ENCODE measurements at places on chromosomes 1 and 21.

GRCh38 chr21:39631842-39632562, 19.3 kb downstream of the B3GALT5 start:
- no peak for DNase-seq

- DNase-seq, result no peak
Observed at GRCh38 chr1:6288665-6289064, 27.8 kb upstream of the GPR153 start.

GRCh38 chr1:16630661-16631247, 17.4 kb upstream of the NBPF1 start:
- no peak for DNase-seq

DNA sequence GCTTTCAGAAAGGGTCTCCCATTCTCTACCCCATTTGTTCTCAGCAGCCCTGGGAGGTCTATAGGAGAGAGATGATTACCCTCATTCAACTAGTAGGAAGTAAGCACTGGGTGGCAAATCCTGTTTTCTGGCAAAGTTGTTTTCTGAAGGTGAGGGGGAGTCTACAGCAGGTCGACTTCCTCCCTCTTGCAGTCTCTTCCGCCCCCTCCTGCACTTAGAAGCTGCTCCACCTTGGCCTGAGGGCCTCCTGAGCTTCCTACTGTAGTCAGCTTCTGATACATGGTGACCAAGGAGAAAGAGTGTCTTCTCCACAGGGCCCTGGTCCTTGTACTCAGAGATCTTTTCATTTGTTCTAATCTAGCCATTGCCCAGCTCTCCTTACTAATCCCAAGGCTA, 93.1 kb downstream of the RGL1 start:
- DNase-seq, result no peak

DNA sequence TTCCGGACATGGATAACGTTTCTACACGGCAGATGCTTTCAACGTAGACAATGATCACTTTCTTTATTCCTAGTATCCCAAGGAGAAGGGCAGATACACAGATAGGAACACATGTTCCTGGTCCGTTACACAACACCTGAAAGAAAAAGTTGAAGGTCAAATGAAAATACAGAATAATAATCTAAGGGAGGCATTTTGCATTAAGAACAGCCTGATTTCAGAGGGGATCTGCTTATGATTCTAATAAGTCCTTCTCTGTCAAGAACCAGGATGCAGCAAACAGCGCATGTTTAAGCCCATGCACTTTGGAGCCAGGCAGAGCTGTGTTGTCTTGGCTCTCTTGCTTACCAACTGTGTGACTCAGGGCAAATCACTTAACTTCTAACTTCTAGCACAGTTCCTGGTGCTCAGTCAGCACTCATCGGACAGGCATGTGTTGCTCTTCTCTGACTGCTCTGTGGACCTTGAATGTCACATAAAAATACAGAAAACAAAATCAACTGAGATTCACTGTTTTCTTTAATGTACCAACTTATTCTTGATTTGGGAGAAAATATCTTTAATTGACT, 56.3 kb upstream of the CNN3 start:
- DNase-seq, result no peak

- DNase-seq, result no peak
Observed at GRCh38 chr1:204662530-204662929, 23.0 kb downstream of the LRRN2 start.

GRCh38 chr1:26598890-26599289, 69.3 kb downstream of the RPS6KA1 start:
- no peak for DNase-seq

- no peak for DNase-seq
Observed at GRCh38 chr1:160724465-160725242, 13.0 kb upstream of the CD48 start.

DNA sequence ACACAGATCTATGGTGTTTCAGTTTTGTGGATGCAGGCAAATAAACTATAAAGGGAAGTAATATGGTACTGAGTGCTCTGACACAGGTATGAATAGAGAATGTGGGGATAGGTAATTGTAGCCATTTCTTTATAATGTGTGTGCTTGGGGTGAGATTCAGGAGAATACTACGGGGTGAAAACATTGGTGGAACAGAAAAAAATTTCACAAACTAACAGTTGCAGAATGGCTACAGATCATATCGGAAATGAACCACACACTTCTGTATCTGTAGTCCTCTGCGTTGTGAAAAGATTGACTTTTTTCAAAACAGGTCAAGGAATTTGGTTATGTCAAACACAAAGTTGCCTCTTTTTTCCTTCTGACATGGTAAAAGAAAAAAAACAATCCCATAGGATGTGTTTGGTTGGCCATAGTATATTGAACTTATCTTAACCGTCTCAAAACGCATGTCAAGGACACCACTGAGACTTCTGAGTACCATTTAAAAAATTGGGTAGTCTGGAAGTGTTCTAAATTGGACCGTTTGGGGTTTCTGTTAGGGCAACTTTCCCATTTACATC, 1.1 kb upstream of the CDC73 start:
- no peak for DNase-seq

- DNase-seq, result no peak
Observed at GRCh38 chr1:61140778-61141177, 58.4 kb downstream of the NFIA start.

GRCh38 chr1:111463029-111463683, 10.6 kb upstream of the C1orf162 start:
- no peak for DNase-seq

All from stimulated activated CD4-positive, alpha-beta T cell treated with anti-CD3 and anti-CD28 coated beads, Interleukin-4, amount 100 ng/mL, for 1 hour (primary cell).